ENCODE measurements at places on chromosomes 12 and 14.

GRCh38 chr12:25266497-25266896, 15.8 kb upstream of the KRAS start:
- DNase-seq: no peak

DNA sequence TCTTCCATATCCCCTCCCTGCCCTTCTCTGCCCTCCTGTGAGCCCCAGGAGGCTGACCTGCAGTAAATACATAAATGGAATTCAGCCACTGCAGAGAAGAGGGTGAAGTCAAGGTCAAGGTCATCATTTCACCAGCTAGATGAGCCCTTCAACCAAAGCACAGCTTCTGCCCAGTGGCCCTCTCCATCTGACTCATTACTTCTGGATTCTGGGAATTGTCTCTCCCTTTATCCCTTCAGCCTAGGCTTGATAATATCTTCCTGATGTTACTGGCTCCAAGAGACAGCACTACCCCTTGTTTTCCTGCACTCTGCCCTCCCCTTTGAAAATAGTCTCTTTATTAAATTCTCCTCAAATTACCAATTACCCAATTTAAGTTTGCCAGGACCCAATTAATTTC, 64.5 kb downstream of the TTC9 start:
- DNase-seq: no peak

- no peak for DNase-seq
These were observed 54.4 kb downstream of the NIN start for GRCh38 chr14:50776522-50776921.

- DNase-seq: peak; percentile 86
These were observed 7.7 kb downstream of the PPP1R3E start for GRCh38 chr14:23294734-23295561.

- no peak for DNase-seq
These were observed 33.9 kb downstream of the SLC39A9 start for GRCh38 chr14:69432364-69432763.

DNA sequence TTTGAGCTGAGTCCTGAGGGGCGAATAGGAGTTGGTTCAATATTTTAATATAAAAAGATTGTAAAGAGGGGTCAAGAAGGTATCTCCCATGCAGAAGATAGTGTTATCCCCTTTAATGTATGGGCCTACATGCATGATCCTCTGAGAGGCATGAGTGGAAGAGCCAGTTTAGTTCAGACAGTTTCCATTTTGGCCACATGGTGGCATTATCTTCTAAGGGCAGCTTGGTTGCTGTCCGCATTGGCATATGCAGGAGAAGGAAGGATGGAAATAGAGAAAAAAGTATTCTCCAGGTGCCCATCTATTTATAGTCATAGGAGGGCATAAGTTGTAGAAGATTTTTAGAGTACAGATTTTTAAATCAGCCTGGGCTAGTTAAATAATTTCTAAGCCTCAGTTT, 5.4 kb downstream of the SAMD4A start:
- DNase-seq: no peak

- DNase-seq: peak; percentile 66
These were observed 2.6 kb downstream of the TESC start for GRCh38 chr12:117096501-117097042.

GRCh38 chr14:56358275-56358674, 221.3 kb upstream of the TMEM260 start:
- no peak for DNase-seq

DNA sequence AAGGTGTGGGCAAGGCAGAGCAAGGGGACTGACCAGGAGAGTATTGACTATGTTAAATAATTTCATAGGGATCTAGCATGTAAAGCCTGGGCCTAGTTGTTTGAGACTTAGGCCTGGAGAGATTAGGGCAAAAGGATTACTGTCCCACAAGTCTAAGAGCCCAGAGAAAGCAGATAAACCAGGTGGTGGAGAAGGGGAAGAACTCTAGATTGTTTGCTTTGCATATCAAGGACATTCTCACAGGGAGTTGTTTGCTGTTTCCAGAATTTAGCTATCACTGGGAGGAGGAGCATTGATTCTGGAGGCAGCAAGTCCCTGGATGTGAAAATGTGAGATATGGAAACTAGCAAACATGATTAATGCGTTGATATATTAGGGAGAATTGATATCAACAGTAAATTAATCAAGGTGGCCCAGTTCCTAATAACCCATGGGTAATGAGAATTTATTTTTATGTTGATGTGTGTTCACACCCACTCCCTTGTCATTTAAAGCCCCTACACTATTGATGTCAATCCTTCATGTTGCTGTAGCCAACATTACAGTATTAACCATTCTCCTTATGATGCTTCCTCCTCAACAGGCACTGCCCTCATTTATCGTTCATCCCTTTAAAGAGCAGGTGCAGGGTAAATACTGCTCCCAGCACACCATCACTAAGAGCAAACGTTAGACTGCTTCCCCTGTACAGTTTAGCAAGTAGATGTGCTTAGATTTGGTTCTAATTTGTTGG, 1666.7 kb upstream of the FLRT2 start:
- no peak for DNase-seq

- DNase-seq: no peak
These were observed 96.6 kb downstream of the PRKCH start for GRCh38 chr14:61417883-61418455.

- no peak for DNase-seq
These were observed 249.1 kb downstream of the AKAP6 start for GRCh38 chr14:32578181-32578580.

DNA sequence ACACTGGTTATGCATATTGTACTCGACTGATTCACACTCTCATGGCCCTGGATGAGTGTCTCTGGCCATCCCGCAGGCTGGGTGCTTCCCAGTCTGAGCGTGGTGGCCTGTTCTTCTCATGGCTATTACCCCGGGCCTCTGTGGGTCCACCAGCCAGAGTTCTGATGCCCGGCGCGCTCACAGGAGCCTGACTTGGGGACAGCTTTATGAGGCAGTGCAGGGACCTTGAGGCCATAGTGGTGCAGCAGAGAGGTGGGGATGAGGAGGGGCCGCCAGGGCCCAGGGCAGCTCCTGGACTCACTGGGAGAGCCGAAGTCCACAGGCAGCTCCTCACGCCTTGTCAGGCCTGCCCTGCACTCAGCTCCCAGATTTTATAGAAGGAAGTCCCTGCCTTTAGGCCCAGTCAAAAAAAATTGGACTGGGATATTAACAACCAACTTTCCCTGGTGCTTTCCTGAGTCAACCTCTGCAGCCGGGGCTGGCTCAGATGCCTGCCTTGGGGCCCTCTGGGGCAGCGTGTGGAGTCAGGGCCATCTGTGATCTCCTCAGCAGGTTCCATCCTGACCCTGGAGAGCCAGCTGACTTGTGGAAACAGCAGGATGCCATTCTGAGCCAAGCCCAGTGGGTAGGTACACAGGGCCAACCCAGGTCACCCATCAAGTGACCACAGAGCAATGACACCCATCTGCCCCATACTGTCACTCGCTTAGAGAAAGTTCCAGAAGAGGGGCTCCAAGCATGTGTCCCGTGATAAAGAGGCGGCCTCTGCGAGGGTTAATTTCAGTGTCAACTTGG, 89.4 kb upstream of the DIO3 start:
- DNase-seq: no peak

DNA sequence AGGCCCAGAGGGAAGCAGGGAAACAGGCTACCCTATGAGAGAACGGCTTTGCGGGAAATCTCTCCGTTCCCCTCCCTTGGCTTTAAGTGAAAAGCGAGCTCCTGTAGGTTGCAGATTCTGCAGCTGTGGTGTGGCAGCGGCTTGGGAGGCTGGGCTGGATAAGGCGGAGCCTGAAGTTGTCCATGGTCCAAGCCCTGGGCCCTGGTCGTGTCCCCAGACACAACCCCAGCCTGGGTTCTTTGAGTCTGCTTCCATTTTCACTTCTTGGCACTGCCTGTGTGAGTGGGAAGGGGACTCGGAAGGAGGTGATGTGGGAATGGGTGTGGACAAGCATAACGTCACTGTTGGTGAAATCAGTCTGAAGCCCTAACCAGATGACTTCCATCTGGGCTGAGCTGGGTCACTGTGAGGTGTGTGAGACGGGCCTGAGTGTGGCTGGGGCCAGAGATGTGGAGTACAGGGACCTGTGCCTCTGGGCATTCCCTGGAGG, 43.0 kb upstream of the CTDSP2 start:
- DNase-seq: no peak

- DNase-seq: no peak
These were observed 138.2 kb downstream of the NUAK1 start for GRCh38 chr12:106000382-106001104.

DNA sequence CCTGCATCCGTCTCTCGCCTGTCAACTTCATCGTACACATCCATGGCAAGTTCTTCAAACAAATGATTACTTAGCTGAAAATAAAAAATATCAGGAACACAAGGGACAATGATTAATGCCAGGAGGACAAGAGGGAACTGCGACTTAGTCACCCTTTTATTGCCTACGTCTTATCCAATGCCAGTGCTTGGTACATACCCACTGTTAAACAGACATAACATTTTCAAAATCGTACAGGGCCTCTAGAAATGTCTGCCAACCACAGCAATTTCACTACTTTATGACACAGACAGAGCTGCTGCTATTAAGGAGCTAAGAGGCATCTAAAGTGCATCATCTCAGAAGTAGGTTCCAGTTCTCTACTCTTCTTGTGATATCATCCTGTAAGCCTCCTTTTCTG, 34.6 kb downstream of the GIT2 start:
- no peak for DNase-seq

- no peak for DNase-seq
These were observed 120.0 kb downstream of the OTOGL start for GRCh38 chr12:80219345-80219744.

DNA sequence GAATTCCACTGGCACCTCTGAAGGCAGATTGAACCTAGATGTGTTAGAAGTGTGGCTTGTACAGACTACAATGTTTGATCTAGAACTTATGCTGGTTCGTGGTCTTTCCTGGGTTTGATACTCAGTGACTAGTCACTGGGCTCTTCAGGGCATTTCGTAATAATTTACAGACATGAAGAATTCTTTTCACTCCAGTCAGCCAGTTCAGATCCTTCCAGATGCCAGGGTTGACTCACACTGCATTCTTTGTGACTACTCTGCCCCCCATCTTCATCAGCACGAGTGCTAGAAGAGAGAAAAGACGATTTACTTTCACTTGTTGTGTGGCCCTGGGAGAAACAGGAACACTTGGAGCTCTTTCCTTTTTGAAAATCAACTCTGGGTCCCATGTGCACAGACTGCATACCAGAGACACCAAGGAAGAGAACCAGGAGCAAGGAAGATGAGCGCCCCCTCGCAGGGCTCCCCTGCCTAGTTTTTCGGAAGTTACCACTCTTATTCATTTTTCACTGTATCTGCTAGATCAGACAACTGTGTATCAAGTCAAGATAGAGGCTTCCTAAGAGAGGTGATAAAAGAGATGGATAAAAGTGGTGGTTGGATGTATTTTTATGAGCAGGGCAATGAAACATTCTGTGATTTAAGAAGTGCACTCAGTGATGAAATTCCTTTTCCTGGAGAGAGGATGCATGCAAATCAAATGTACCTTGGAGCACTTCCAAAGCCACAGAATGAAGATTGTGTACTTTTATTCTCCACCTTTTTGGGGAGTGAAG, 33.5 kb upstream of the EVL start:
- no peak for DNase-seq

DNA sequence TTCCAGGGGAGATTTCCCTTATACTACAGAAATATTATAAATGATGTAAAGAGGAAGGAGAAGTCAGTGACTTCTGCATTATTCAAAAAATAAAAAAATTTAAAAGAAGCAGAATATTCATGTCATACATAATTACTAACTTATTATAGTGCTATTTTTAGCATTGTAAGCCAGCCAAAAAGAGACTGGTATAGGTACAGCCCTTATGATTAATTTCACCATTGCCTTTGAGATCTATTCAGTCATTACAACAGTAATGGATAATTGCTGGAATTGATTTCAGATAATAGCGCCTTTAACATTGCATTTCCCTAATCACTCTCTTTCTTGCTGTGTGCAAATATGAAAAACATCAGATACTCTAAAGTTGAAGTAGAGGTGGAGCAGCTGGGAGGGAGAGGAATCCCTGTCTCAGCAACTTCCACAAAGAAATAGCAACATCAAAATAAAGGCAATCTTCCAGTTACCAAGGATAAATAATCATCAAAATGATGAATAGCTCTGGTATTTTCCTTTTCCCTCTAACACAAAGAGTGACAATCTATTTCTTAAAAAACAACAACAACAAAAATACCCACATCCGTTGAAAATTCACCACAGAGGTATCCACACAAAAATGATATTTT, 71.8 kb upstream of the OVCH1 start:
- DNase-seq: no peak

DNA sequence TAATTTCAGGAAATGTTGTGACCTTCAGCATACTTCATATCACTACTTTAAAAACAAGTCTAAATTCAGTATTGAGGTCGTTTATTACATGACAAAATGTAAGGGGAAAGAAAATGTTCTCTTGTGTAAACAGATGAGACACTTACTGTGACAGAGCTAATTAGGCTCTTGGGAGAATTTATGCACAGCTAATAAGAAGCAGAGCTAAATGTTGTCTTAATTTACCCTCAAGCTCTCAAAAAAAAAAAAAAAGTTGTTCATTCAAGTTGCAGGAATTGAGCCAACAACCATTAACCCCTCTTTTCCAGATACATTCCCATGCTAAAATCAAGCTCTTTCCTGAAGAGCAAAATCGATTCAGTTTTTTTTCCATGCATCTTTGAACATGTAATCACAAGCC, 1419.4 kb downstream of the FSCB start:
- DNase-seq: no peak

DNA sequence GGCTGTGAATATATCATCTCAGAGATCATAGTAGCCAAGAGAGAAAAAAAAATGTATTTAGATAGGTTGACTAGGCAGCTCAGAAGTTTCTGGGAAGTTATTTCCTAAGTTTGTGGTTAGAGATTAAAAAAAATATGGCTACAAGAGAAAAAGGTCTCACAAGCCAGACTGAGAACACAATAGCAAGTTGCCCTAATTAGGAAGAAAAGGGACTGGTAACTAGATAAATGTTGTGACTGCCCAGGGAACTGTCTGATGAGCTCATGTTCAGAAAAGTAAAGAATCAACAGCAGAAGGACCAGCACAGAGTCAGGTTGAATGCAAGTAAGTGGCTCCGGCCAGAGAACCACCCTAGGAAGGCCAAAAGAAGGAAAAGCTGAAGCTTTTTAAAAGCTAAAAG, 256.6 kb downstream of the PRKD1 start:
- no peak for DNase-seq

- DNase-seq: no peak
These were observed 419.0 kb upstream of the CCDC196 start for GRCh38 chr14:66066981-66067776.

GRCh38 chr14:100662879-100663760, 63.6 kb upstream of the DLK1 start:
- DNase-seq: peak; percentile 82

DNA sequence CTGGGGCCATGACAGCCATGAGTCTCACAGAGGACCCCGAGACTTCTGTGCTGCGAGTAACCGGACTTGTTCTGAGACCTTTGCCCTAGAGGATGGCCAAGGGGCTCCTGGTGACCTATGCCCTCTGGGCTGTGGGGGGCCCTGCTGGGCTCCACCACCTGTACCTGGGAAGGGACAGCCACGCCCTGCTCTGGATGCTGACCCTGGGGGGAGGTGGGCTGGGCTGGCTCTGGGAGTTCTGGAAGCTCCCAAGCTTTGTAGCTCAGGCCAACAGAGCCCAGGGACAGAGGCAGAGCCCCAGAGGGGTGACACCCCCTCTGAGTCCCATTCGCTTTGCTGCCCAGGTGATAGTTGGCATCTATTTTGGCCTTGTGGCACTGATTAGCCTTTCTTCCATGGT, 2.1 kb downstream of the DNAJC22 start:
- DNase-seq: no peak

- no peak for DNase-seq
These were observed 499.3 kb upstream of the TMEM132C start for GRCh38 chr12:127767656-127768055.

GRCh38 chr12:93813186-93813585, 136.0 kb downstream of the CRADD start:
- no peak for DNase-seq

- no peak for DNase-seq
These were observed 5.7 kb upstream of the CLEC4D start for GRCh38 chr12:8507596-8507995.
